Thyroid gland (tissue), 4 donors: ENCODE measurements at places on chromosomes 2 and 18.

- H3K27me3 ChIP-seq: no peaks in the 10 kb centered on the region
- no peaks in the 10 kb centered on the region for H3K4me1 ChIP-seq
- no peaks in the 10 kb centered on the region for H3K36me3 ChIP-seq
- H3K4me3 ChIP-seq: no peak overlapping the region
- no peak for DNase-seq
Observed at GRCh38 chr2:31227711-31228125, 6.2 kb upstream of the EHD3 start.

DNA sequence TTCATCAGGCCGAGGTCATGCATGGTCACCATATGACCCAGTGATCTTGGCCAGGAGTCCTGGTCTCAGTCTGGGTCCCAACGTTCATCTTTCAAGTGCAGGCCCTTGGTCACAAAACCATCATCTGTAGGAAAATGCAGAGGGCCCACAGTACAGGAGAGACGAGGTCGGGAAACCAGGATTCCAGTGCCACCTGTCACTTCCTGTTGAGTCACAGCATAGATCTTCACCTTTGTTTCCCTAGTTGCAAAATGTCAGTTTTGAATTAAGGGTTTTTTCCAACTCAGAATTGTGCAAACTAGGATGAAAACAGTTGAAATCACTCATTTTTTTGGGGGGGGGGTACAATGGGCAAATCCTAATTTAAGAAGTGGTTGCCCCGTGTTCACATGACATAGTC lies 162.2 kb downstream of the INSIG2 start:
- no peak for DNase-seq
- no peaks in the 10 kb centered on the region for H3K4me1 ChIP-seq
- H3K4me3 ChIP-seq: no peak overlapping the region
- H3K27ac ChIP-seq: no peak overlapping the region

GRCh38 chr2:173137610-173138009 lies 62.0 kb downstream of the MAP3K20 start:
- H3K4me3 ChIP-seq: no peak overlapping the region
- no peak for DNase-seq
- H3K4me1 ChIP-seq: no peaks in the 10 kb centered on the region
- H3K27ac ChIP-seq: no peak overlapping the region
- no peaks in the 10 kb centered on the region for H3K27me3 ChIP-seq
- no peaks in the 10 kb centered on the region for H3K36me3 ChIP-seq

DNA sequence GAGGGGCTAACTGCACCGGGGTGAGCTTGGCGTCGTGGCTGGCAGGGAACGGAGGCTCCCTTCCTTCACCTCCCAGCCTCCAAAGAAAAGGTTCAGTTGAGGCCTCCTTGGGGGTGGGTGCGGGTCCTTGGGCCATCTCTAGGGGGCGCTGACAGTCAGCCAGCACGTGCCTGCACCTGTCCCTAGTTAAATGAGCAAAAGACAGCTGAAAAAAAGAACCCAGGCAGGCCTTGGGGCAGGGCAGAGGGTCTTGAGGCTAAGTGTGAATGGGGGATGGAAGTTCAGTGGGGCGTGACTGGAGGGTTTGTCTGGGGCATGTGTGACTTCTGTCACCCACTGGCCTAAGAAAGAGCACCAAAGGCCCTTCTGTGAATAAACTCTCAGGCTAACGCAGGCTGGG lies 56.4 kb downstream of the ZFP36L2 start:
- peak overlapping the region; percentile 45 for H3K27ac ChIP-seq
- no peak for DNase-seq
- no peaks in the 10 kb centered on the region for H3K36me3 ChIP-seq

DNA sequence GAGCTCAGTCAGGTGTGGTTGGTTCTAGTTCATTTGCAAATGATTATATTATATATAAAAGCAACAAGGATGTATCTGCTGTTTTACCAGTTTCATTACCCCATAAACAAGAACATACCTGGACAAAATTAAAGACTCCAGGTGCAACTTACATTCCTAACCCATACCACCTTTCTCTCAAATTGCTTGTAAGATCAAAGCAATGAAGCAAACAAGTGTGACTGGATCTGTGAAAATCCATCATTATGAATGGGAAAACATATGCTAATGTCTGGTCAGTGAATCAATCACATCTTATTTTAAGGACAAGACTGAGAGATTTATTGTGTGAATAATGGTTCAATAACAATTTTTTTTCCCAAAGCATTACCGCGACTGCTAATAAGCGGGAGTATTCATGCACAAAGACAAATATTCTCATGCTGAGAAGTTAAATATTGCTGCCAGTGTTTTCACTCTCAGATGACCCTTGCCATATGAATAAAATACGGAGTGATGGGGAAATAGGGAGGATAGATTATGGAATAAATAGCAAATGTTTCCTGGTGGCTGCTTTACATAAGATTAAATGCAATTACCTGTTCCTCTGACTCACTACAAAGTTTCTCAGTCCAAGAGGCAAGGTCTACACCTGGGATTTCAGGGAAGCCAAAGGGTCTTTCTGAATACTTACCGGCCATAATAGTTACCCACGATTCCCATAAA lies 59.3 kb downstream of the WDR75 start:
- no peak overlapping the region for H3K4me3 ChIP-seq
- DNase-seq: no peak
- H3K27ac ChIP-seq: no peak overlapping the region
- H3K27me3 ChIP-seq: no peaks in the 10 kb centered on the region

DNA sequence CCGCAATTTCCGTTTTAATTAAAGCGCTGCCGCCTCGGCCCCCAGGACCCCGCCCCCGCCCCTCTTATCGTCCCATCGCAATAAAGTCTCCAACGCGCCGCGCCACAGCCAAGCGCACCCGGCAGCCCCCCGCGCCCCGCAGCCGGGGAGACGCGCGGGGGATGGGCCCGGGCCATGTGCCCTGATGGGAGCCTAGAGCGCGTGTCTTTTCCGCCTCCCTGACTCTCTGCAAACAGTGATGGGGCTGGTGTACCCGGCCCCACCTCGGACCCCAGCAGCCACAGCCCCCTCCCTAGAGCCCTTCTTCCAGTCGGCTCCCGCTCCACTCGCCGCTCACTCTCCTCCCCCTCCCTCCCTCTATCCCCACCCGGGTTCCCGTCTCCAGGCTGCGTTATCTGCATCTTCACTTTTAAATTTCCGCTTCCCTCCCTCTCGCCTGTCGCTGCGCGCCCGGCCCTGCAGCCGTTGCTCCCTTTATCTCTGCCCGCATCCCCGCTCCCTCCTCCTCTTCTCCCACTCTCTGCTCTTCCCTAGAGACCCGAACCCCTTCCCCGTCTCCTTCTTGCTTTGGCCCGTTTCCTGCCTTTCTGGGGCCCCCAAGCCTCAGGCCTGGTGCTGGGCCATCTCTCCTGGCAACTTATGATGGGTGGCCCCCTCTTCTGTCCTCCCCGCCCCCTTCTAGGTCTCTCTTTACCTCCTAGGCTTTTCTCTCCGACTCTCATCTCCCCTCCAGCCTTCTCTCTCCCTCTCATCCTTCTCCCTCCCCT lies 524 bp upstream of the FEV start:
- no peak for DNase-seq
- no peak overlapping the region for H3K4me3 ChIP-seq
- no peaks in the 10 kb centered on the region for H3K36me3 ChIP-seq
- peaks cover 8% of the 10 kb centered on the region for H3K4me1 ChIP-seq

- peak; percentile 18 for DNase-seq
- H3K4me3 ChIP-seq: no peak overlapping the region
- H3K36me3 ChIP-seq: no peaks in the 10 kb centered on the region
- H3K27me3 ChIP-seq: no peaks in the 10 kb centered on the region
Observed at GRCh38 chr2:53460347-53460746, 307.3 kb upstream of the CHAC2 start.

DNA sequence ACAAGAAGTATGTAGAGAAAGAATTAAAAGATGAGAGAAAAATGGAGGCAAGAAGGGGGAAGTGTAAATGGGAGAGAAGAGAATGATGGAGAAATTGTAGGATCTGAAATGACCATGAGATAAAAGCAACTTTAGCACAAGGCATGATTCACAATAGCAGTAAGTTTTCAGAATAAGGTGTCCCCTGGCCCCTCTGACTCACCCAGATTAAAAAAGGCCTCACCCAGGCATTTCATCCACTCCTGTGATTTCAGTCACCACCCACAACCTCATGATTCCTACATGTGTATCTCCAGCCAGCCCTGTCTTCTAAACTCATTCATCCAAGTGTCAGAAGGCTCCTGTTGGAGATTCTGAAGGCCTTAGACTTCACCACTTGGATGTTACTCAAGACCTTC lies 56.6 kb downstream of the SP100 start:
- H3K27me3 ChIP-seq: no peaks in the 10 kb centered on the region
- no peak for DNase-seq
- no peak overlapping the region for H3K4me3 ChIP-seq
- H3K27ac ChIP-seq: no peak overlapping the region

DNA sequence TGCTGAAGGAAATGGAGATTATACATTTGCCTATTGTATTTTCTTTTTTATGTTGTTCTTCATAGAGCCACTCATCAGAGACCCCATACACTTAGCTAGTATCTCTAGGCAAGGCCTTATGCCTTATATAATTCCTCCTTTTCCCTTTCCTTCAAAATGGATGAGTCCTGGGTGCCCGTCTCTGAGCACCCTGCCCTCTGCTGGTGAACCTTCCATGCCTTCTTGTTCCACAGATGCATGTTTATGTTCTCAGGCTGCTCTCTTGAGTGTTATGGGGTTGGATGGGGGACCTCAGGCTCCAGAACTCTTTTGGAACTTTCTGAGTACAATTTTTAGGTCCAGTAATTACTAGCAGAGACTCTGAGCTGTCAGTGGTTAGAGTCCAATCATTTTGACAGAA lies 368.6 kb upstream of the SPRED2 start:
- no peaks in the 10 kb centered on the region for H3K27me3 ChIP-seq
- no peak for DNase-seq
- H3K4me3 ChIP-seq: no peak overlapping the region
- H3K4me1 ChIP-seq: no peaks in the 10 kb centered on the region

GRCh38 chr2:1011006-1011405 lies 60.4 kb downstream of the SNTG2 start:
- H3K27ac ChIP-seq: no peak overlapping the region
- H3K36me3 ChIP-seq: no peaks in the 10 kb centered on the region
- peaks cover 12% of the 10 kb centered on the region for H3K4me1 ChIP-seq
- no peaks in the 10 kb centered on the region for H3K27me3 ChIP-seq
- DNase-seq: no peak

- H3K27ac ChIP-seq: no peak overlapping the region
- H3K27me3 ChIP-seq: no peaks in the 10 kb centered on the region
- no peaks in the 10 kb centered on the region for H3K4me1 ChIP-seq
- H3K36me3 ChIP-seq: no peaks in the 10 kb centered on the region
Observed at GRCh38 chr2:166984188-166984587, 95.9 kb downstream of the XIRP2 start.

GRCh38 chr2:218858138-218858445 lies 1.5 kb upstream of the WNT6 start:
- H3K27ac ChIP-seq: no peak overlapping the region
- H3K4me3 ChIP-seq: no peak overlapping the region
- DNase-seq: no peak
- peaks cover 7% of the 10 kb centered on the region for H3K4me1 ChIP-seq
- H3K27me3 ChIP-seq: peaks cover 23% of the 10 kb centered on the region

- no peak overlapping the region for H3K27ac ChIP-seq
- DNase-seq: no peak
- no peaks in the 10 kb centered on the region for H3K36me3 ChIP-seq
- no peaks in the 10 kb centered on the region for H3K4me1 ChIP-seq
- no peak overlapping the region for H3K4me3 ChIP-seq
Observed at GRCh38 chr18:59386909-59387686, 28.0 kb upstream of the LMAN1 start.

DNA sequence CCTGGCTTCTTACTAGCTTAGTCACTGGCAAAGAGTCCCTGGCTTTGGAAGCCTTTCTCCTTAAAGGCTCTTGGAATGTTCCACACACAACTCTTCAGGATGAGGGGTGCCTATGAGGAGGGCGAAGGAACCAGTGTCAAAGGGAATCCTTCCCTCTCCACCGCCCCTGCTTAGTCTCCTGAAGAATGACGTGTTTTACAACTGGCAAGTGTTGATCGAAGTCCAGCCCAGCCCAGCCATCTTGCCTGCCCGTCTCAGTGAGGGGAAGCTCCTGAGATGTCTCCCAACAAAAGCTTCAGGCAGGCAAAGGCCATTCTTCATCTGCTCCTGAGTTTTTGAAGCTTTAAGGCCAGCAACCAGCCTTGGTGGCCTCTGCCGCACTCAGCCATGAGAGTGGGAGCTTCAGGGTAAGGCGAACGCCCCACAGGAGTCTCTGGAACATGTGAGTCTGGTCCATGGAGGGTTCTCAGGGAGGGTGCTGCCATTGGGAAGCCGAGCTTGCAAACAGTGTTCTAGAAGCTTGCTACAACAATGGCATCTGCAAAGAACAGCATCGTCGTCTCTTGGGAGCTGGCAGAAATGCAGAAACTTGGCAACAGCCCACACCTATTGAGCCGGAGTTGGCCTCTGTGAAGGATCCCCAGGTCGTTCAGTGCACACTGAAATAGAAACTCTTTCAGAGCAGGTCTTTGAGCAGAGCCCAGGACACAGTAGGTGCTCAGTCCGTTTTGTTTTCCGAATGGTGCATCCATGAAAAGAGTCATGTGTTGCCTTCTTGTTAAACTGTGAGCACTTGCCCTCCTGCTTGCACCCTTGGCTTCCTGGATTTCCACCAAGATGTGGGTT lies 220.7 kb downstream of the SEPTIN10 start:
- H3K4me3 ChIP-seq: no peak overlapping the region
- DNase-seq: peak; percentile 58
- H3K27ac ChIP-seq: no peak overlapping the region
- H3K27me3 ChIP-seq: no peaks in the 10 kb centered on the region

DNA sequence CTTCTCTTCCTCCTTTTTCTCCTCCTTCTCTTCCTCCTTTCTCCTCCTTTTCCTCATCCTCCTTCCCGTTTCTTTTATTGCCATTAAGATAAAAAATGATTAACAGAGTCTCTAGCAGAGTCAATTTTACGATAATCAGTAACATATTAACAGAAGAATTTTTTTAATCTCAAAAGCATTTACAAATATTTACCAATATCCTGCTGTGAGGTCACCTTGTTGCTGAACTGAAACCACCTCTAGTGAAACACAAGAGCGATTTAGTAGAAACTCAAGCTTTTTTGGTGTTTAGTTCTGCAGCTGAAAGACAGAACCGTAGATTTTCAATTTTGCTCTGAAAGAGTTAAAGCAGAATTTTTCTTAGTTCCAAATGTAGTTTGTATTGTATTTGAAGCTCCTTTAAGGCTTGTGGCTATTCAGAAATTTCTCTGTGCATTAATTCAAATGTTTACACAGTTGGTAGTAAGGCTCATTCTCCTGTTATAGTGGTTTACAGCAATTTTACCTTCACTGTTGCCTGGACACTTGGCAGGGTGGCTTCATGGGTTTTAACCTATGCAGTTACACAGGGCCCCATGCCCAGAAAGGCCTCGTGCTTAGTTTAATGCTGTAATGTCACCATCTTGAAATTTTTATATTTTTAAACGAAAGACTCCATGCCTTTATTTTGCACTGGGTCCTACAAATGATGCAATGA lies 1106.6 kb upstream of the FAM98A start:
- H3K27me3 ChIP-seq: no peaks in the 10 kb centered on the region
- H3K4me1 ChIP-seq: no peaks in the 10 kb centered on the region
- no peak overlapping the region for H3K4me3 ChIP-seq
